OCI-LY7 (cell line): ENCODE measurements at places on chromosomes 4 and X.

DNA sequence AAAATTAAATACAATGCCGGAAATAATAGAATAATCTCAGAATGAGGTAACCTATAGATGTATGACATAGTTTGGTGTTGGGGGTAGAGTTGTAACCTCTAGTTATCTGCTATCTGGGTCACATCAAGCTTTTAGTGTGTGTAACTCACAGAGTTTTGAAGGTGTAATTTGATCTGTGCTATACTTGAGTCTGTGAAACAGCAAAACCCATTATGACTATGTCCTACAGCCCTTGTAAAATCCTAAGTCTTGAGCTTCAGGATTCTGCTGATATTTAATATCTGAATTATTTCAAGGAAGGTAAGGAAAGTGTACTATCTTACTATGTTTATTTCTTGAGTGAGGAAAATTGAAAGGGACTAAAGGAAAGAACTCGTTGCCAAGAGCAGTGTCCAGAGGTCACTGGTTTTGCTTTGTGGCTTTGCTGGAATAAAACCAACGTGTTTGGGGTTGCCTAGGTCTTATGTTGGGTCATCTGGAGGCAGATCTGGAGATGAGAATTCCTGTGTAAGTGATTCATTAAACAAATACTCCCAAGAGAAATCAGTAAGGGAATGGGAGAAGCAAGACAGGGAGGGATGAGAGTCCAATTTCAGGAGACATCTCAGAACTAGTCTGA is 107.8 kb upstream of the CBLL2 start:
- DNase-seq: no peak

DNA sequence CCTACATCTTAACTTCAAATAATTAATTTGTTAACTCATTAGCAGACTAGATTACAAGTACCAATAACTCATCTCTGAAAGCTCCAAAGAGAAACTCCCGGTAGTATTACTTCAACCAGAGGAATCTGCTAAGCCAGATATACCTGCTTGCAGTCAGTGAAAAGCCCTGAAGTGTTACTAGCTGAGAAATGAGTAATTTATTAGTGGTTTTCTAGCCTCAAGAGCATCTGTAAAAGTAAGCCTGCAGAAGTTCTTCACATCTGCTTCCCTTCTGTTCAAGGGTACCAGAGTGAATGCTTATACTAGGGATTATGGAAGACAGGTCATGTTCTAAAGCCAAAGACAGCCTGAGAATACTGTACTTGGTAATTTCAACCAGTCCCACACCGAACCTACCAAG is 34.7 kb downstream of the IRS4 start:
- DNase-seq: no peak

GRCh38 chr4:111064342-111064993 is 441.6 kb upstream of the PITX2 start:
- DNase-seq: no peak

DNA sequence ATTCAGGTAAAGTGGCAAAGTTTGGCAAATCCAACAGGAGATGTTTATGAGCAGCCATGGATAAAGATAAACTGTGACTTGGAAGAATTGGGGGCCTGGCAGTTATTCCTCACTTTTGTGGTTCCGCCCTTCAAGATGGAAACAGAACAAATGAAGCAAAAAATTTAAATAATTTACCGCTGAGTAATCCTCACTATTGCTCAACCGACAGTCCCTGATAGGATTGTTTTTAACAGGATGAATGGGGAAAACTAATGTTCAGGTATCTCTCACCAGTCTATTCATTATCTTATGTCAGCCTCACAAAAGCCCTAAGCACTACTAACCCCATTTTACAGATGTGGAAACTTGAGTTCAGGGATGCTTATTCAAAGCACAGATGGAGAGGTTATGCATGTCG is 90.8 kb downstream of the FNIP2 start:
- DNase-seq: no peak

DNA sequence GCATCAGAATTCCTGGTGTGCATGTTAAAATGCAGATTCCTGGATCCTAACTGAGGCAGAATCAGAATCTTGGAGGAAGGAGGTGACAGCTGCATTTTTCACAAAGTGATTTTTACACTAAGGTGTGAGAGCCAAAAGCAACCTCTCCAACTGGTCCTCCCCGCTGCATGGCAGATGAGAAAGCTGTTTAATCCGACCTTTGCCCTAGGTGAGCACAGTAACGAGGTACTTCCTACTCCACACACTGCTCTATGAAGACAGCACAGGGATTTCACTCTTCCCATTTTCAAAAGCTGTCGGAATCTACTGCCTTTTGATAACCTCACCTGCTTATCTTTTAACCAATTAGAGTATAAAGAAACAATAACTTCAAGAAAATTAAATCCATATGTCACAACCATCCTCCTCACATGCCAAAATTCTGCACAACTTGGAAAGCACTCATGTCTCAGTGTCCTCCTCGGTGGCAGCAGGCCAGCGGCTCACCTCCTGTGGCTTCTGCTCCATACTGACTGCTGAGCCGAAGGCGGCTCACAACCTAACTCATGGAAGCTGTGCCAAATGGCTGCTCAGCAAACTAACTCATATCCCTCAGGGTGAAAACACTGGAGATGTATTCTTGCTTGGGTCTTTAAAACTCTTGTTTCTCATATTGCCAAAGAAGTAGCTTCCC is 3.6 kb downstream of the CASP6 start:
- no peak for DNase-seq

DNA sequence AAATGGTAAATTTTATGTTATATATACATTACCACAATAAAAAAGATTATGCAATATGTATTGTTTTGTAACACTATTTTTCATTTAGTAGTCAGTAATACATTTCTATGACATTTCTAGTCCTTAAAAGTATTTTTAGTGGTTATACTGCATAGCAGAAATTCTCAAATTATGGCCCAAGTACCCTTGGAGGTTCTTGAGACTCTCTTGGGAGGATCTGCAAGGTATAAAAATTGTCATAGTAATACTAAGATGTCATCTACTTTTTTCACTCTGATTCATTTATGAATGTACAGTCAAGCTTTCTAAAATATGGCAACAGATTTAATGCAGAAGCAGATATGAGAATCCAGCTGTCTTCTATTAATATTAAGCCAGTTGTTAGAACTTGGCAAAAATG is 138.6 kb upstream of the NAP1L5 start:
- no peak for DNase-seq

- no peak for DNase-seq
Observed at GRCh38 chr4:133839326-133839725, 362.3 kb downstream of the PABPC4L start.

GRCh38 chr4:109436504-109436903 is 2.9 kb downstream of the SEC24B start:
- no peak for DNase-seq
